ENCODE measurements at places on chromosomes 4 and X.

DNA sequence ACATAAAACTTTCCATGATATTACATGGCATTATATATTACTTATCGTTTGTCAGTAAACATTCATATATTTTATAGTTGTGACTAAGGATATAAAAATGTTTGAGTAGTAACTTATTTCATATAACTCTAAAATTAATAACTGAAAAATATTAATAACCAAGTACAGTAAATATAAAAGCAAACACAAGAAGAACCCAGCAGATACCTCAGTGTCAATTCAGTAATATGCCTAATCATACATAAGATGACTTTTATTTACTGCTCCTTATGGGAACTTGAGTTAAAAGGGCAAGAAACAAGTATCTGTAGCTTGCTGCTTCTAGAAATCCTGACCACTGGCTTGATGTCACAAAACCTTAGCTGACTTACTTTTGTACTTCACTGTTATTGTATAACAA lies 28.4 kb upstream of the MAPK10 start:
- DNase-seq = no peak

- DNase-seq = peak; percentile 28
Measured at GRCh38 chrX:36898301-36898700, 109.9 kb upstream of the FAM47C start.

DNA sequence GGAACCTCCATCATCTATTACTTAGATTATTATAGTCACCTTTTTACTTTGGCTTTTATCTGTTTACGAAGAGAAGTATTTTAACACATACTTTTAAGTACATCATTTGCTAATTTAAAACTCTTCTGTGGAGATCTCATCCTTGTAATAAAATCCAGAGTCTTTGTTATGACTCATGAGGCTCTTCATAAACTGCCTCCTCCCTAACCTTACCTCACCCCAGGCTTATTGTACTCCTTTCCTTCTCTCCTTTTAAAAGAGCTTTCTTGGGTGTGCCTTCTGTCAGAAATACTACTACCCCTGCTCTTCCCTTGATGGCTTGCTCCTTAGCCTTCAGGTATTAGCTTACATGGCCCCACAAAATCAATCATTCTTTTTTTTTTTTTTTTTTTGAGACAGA lies 6.6 kb downstream of the ARL9 start:
- no peak for DNase-seq

- DNase-seq = no peak
Measured at GRCh38 chr4:176611951-176612350, 180.8 kb downstream of the VEGFC start.

GRCh38 chrX:15499976-15500375 lies 631 bp upstream of the BMX start:
- DNase-seq = no peak

- no peak for DNase-seq
Measured at GRCh38 chrX:154333837-154334271, 38.3 kb downstream of the TKTL1 start.

- DNase-seq = no peak
Measured at GRCh38 chrX:134774190-134775048, 116.1 kb upstream of the PLAC1 start.

- DNase-seq = no peak
Measured at GRCh38 chr4:75605928-75606327, 24.4 kb downstream of the CDKL2 start.

GRCh38 chr4:7854697-7855370 lies 84.8 kb downstream of the AFAP1 start:
- DNase-seq = no peak

GRCh38 chrX:22134681-22135080 lies 102.6 kb downstream of the PHEX start:
- DNase-seq = peak; percentile 80

DNA sequence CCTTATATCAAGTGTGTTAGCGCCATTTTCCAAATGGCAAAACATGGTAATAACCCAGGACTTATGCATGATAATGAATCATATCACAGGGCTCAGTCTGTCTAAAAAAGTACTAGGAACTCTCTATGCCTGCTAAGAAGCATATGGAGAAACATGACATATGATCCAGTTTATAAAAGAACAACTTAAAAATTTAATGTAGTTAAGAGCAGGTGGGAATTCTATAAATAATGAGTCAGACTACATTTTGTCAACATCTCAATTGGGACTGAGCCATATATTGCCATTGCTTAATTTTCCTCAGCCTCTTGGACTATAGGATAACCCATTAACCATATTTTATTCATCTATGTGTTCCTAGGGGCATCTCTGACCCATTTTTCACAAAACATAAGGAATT lies 360.4 kb upstream of the AGA start:
- no peak for DNase-seq

- peak; percentile 33 for DNase-seq
Measured at GRCh38 chr4:926538-926937, 5.6 kb downstream of the GAK start.

GRCh38 chrX:112784692-112785091 lies 55.9 kb downstream of the AMOT start:
- DNase-seq = no peak

DNA sequence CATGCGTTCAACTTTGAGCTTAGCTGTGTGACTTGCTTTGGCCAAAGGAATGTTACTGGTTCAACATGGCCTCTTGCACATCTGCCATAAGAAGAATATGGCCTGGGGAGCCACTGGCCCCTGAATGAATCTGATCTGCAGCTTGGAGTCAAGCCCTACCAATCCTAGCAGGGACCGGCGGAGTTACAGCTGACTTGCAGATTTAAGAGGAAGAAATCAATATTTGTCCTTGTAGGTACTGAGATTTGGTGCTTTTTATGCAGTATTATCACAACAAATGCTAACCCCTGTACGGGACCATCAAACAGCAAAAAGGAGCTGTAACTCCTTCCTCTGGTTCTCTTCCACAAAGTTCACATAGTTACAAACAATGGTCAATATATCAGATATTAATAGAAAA lies 252.0 kb downstream of the LDB2 start:
- no peak for DNase-seq

DNA sequence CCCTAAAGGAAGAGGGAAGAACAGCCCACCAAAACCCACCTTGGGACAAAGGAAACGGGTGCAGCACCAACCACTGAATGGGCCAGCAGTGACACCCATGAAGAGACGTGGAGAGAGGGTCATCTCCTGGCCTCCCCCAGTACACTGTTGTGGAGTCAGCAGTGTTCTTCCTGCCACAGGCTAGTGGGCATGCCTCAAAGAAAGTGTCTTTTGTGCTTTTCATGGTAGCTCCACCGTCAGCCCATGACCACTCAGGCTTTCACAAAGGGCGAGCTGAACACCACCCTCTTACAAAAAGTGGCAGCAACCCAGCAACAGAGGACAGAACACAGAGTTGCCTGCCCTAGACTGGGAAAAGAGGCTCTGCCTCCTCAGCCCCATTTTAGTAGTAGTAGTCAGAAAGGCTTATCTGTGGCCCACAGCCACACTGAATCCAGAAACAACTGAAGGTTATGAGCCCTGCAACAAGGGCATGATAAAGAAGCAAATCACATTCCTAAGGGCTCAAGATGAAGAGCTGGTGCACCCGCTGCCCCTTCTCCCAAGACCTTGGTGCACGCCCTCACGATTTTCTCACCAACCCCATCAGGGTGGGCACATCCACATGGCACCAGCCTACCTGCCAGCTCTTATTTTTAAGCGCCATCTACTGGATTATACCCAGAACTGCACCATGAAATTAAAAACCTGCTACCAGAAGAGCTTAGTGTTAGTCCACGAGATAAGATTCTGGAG lies 53.1 kb downstream of the RAB28 start:
- no peak for DNase-seq

- no peak for DNase-seq
Measured at GRCh38 chrX:40445691-40446090, 135.1 kb upstream of the ATP6AP2 start.

GRCh38 chr4:135267148-135267865 lies 1065.7 kb upstream of the PABPC4L start:
- no peak for DNase-seq

DNA sequence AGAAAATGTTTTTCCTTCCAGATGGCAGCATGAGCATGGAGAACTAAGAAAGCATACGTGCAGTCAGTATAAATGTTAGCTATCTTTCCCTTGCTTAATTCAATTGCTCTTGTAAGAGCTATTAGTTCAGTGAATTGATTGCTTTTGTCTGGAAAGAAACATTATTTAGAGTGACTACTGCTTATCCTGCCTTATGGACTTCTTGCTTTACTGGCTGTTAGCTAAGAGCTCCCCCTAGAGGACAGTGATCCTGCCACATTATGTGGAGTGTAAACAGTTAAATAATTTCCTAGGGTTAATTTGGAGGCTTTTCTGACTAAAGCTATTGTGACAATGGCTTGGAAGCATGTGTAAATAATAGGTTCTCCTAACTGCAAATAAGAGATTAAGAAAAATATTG lies 1402.4 kb downstream of the FAM133A start:
- DNase-seq = peak; percentile 65

- DNase-seq = peak; percentile 42
Measured at GRCh38 chr4:147284935-147285334, 196.0 kb upstream of the EDNRA start.

GRCh38 chrX:39260965-39261364 lies 459.7 kb downstream of the MID1IP1 start:
- no peak for DNase-seq

DNA sequence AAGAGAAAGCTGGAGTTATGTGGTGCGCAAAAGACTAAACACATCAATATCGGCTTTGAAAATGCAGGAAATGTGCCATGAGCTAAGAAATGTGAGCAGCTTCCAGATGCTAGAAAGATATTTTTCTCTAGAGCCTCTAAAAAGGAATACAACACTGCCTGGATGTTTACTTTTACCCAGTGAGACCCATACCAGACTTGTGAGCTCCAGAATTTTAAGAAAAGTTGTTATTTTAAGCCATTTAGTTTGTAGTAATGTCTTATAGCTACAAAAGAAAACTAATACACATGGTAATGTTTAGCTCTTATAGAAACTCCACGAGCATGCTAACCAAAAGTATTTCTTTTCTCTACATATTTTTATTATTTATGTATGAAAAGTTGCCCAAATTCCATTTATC lies 1389.4 kb downstream of the C4orf33 start:
- DNase-seq = no peak

GRCh38 chr4:108851366-108851765 lies 88.5 kb upstream of the ETNPPL start:
- DNase-seq = no peak

GRCh38 chrX:151722241-151722846 lies 6.5 kb downstream of the FATE1 start:
- DNase-seq = no peak

- DNase-seq = no peak
Measured at GRCh38 chrX:115595049-115595448, 34.1 kb downstream of the PLS3 start.

DNA sequence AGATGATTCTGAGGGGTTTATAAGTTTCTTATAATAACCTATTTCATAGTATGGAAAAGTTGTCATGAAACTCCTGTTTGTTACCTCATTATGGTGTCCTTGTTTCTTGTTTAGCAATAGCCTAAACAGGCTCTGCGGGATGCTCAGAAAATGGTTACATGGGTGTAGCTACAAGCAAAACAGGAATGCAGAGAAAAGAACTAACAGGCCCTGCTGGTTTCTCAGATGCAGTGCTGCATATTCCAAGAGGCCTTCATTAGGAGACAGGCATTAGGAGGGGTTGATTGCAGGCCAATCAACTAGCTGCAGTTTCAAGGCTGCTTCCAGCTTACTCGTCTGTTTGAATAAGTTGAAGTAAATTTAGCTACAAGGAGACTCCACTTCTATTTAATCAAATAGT lies 37.6 kb upstream of the HPGD start:
- DNase-seq = peak; percentile 94

GRCh38 chr4:45408996-45409395 lies 682.6 kb upstream of the GNPDA2 start:
- DNase-seq = no peak

- DNase-seq = no peak
Measured at GRCh38 chrX:154352012-154352401, 22.4 kb downstream of the FLNA start.

- no peak for DNase-seq
Measured at GRCh38 chrX:23514082-23514481, 153.2 kb upstream of the PRDX4 start.

DNA sequence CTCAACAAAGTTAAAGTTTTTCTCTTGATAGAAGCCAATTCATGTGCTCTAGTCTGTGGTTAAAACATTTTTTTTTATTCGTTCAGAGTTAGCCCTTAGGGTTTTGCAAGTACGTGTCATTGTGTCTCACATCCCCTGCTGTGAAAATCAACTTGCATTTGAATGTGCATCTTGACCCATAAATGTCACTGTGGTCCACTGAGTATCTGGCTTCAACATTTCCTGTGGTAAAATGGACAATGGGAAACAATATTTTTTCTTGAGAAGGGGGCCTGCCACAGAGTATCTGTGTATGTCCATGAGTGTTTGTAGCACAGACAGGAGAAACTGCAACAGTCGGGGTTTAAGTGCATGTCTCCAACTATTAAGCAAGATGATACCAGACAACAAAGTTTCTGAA lies 554.8 kb upstream of the TENM3 start:
- no peak for DNase-seq

GRCh38 chr4:3365326-3365725 lies 72.5 kb downstream of the RGS12 start:
- no peak for DNase-seq

- DNase-seq = no peak
Measured at GRCh38 chr4:106695501-106696262, 327.1 kb upstream of the GIMD1 start.

GRCh38 chrX:124256216-124256615 lies 76.2 kb upstream of the TEX13D start:
- DNase-seq = no peak

DNA sequence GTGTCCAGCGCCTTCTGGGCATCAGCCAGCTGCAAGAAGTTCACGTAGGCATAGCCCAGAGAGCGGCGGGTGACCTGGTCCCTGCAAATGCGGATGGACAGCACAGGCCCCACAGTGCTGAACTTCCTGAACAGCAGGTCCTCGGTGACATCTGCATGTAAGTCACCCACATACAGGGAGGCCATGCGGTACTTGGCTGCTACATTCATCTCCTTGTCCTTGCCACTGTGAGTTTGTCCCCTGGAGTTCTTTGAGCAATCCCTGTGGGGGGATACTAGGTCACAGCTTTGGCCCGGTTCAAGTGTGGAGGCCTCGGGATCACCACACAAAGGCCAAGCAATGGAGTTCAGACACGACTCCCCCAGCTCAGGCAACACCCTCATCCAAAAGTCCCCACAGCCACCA lies 776 bp downstream of the PABPC4L start:
- no peak for DNase-seq

DNA sequence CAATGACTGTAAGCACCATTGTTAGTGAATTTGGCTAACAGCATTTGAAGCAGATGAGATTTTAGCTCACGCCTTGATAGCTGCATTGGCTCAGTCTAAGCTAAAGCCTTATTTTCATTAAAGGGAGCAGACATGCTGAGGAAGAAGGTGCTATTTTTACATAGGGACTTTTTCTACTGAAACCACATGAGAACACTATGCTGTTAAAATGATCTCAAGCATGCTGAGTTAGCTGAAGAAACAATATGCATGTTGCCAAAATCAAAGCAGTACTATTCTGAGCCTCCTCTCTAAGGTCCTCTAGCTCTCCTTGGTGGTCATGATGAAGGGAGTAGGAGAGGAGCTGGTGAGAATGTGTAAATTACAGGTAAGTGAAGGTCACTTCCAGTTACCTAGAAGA lies 134.4 kb upstream of the JADE1 start:
- DNase-seq = no peak

GRCh38 chr4:85829276-85830051 lies 354.5 kb downstream of the ARHGAP24 start:
- DNase-seq = no peak
